ENCODE measurements at places on chromosomes 6 and 20.

DNA sequence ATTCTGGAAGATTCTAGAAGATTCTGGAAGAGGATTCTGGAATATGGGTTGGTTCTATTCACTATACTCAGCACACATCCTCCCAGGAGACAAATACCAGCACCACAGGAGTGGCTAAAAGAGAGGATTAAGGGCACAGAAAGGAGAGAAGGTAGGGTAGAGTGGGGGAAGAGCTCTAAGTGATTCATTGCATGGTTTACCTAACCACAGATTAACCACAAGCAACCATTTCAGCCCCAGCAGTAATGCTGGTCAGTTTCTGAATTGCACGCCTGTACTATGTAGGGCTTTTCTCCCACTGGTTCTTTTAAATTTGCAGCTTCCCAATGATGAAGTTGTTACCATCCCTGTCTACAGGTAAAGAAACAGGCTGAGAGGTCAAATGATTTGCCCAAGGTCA lies 192.7 kb upstream of the PMEPA1 start:
- no peak for DNase-seq

GRCh38 chr6:81865712-81866111 lies 113.2 kb upstream of the TENT5A start:
- no peak for DNase-seq

DNA sequence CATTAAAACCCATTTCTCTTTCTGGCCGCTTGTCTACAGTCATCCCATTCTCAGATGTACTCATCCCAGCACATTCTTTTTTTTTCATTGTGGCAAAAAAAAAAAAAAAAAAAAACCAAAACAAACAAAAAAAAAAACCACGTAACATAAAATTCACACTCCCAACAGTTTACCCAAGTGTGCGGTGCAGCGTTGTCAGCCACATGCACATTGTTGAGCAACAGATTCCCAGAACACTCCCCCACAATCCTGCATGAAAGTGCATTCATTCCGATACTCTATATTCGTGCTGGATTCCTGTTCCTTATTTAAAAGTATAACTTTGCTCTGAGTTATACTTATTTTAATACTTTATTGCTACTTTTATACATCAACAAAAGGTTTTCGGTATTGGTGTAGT lies 96.0 kb downstream of the SASH1 start:
- no peak for DNase-seq

DNA sequence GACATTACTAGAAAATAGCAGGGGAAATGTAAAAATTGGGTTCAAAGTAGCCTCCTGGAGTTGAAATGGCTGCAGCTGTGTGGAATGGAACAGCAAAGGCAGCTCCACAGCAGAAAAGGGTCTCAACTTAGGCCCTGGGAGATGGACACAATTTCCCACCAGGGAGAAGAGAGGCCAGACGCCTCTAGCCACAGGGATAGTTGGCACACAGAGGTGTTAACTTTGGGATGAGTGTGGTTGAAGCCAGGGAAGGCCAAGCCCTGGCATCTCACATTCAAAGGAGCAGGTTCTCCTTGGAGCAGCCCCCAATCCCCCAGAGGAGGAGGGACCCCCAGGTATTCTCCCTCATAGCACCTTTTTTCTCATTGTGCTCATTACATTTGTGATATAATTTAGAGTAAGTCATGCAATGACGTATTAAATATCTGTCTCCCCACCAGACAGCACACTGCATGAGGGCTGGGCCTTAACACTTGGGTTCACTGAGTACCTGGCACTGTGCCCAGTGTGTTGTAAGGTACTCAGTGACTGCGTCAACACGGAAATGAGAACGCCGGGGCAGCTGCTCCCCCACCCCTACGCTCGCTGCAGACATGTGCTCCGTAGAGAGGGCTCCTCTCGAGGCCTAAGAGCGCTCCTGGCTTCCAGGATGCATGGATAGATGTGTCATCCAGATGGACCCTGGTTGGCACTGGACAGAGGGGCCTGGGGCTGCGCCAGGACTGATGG lies 76.0 kb upstream of the CD93 start:
- DNase-seq, result no peak

DNA sequence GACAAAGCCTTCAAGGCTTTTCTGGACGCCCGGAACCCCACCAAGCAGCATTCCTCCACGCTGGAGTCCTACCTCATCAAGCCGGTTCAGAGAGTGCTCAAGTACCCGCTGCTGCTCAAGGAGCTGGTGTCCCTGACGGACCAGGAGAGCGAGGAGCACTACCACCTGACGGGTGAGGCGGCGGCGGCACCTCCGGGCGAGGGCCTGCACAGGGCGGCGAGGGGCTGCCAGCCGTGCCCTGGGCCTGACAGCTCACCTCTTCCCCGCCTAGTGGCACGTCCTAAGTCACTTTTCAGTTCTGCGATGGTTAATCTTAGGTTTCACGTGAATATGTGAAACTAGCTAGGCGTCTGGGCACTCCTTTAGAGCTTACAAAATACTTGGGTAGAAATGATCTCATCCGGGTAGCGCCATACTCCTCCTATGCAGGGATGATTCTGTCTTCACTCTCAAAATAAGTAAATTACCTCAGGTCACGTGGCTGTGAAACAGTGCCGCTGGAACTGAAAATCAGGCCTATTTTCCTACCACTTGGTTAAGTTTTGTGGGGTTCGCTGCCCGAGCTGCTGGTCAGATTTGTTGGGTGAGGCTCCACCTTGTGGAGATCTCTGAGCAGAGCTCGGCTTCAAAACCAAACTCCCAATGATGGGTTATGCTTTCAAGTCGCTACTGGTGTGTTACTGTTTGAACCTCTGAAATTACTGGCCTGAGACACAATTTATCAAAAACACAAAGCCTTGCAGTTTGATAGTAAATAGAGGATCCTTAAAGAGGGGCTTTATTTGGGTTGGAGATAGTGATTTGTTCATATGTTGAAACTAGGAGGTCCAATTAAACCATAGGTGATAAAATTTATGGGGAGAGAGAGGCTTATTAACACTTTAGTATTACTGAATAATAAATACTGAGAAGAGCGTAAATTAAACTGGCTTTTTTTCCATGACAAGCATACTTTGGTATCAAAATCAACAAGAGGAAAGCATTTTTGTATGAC lies 15.5 kb upstream of the CLDN20 start:
- peak; percentile 23 for DNase-seq

DNA sequence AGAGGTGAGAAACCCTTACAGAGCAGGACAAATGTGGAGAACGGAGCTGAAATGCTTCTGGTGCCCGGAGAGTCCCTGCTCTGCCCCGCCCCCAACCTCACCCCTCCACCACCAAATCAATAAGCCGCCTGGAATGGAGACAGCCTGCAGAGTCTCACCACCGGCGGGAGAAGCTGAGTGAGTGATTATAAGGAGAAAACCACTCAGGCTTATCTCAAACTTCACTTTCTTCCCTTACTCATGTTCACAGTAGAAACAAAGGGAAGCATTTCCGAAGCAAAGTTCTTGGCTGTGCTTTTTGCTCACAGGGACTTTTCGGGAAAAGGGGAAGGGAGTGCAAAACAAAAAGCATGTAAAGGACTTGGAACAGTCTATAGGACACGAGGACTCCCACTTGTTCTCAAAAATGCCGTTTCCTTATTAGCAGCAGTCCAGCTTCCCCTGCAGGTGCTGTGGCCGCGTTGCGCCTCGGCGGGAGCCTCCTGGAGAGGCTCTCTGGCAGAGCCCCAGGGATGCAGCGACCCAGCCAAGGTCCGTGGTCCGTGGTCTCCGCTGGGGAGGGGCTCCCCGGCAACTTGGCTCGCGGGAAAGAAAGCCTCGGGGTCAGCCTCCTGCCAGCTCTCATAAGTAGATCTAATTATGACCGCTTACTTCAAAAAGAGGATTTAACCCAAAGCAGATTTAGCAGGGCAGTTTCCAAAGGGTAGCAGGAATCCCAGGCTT lies 64.8 kb upstream of the TMEM30A start:
- DNase-seq, result peak; percentile 68

- DNase-seq, result no peak
Observed at GRCh38 chr6:39938773-39939654, 4.8 kb upstream of the MOCS1 start.

- no peak for DNase-seq
Observed at GRCh38 chr6:160692369-160692959, 9.6 kb upstream of the PLG start.

DNA sequence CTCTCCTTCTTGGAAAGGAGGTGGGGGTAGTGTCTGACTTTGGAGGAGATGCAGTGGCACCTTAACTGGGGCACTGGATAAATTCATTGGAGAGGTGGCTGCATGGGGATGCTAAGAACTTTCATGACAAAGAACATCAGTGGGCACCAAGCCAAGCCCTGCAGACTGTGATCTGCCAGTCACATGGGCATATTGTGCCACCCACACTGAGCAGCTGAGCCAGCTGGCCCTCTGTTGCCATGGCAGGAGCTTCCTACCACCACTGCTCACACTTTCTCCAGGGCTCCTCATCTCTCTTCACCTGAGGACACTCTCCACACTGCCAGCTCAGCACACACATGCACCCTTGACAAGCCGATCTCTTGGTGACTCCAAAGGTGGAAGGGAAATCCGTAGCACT lies 715.6 kb downstream of the QKI start:
- DNase-seq, result no peak

DNA sequence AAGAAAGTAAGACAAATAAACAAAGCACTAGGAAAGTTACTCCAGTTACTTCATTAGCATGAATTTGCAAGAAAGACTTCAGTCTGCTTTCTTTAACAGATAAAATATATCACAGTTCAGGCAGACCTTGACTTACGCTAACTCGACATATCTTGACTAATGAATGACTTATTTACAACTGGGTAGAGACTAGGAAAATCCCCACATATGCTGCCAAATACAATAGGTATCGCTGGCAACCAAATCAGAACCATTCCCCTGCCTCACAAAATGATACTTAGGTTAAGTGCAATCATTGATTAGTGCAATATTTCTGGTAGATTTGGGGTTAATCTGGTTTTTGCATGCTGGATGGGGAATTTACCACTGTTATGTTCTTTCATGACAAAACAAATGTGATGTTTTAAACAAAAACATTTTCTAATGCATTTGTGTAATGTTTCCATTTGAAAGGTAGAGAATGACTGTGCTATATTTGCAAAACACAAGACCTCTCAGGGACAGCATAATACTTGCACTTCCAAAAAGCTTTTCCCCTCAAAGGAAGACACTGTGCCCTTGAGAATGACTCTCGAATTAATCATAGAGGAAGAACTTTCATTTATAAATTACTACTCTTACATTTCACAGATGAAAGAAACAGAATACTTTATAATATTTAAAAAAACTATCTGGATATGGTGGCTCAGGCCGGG lies 101.6 kb downstream of the PRKN start:
- no peak for DNase-seq

DNA sequence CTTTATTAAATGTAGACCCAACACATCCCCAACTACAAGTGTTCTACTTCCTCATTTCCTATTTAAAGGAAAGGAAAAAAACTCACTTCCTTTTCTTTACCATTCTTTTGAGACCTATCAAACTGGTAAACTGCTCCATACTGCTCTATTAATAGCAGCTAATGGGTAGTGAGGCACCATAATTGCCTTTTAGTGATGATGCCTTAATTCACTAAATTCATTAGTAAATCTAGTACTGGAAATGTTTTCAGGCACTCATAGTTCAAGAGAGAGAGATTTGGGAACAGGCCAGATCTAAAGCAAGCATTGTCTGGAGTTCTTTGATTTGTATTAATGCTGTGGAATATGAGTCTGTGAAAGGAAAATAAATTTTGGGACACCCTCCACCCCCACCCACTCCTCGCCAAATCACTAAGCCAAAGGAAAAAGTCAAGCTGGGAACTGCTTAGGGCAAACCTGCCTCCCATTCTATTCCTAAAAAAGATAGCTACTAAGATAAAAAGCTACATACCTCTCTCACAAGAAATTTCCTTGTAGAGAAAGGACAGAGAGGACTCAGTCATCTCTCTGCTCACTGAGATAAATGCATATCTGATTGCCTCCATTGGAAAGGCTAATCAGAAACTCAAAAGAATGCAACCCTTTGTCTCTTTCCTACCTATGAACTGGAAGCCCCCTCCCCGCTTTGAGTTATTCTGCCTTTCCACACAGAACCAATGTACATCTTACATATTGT lies 13.6 kb upstream of the IBTK start:
- DNase-seq, result no peak

DNA sequence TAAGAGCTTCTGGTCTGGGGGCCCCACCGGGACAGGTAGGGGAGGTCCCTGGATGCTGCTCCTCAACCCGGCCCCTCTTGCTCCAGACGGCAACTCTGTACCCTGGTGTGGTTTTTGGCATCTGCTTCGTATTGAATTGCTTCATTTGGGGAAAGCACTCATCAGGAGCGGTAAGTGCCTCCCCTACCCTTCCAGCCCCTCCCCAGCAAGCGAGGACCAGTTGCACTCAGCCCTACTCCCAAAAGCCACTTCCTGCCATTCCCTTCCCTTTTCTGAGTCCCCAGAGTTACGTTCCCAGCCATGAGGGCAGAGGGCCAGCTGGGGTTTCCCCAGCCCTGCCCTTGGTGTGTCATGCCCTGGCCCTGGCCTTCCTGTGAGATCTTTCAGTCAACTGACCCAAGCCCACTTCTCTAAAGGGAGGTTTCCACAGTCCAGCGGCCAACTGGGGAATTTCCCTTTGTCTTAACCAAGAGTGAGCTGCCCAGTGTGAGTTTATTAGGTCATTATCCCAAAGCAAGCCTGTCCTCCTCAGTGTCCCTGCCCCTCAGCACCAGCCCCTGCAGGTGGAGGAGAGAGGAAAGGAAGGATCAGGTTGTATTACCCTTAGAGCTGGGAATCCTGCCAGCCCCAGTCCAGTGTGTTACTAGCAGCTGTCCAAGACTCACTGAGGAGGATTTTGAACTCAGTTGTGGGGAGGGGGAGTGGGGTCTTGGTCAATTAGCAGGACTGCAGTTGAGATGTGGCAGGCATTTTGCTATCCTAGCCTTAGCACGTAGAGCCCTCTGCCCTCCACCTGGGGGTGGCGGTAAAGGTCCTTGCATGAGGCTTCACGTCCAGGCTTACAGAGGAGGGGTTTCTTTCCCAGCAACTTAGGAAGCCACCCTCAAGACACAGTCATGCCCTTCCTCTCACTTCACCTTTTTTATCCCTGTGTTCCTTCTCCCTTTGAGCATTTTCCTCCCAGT lies 45.8 kb downstream of the TM9SF4 start:
- peak; percentile 48 for DNase-seq

Data from neuronal stem cell (in vitro differentiated cells).